ENCODE measurements at places on chromosomes 7 and 10.
A peak's percentile ranks its signal among the peaks of the same experiment; 100 is the strongest.

GRCh38 chr7:147513451-147513850, 1077.1 kb upstream of the C7orf33 start:
- no peak for DNase-seq

GRCh38 chr7:100456562-100456961, 7.5 kb downstream of the SPACDR start:
- no peak for DNase-seq

DNA sequence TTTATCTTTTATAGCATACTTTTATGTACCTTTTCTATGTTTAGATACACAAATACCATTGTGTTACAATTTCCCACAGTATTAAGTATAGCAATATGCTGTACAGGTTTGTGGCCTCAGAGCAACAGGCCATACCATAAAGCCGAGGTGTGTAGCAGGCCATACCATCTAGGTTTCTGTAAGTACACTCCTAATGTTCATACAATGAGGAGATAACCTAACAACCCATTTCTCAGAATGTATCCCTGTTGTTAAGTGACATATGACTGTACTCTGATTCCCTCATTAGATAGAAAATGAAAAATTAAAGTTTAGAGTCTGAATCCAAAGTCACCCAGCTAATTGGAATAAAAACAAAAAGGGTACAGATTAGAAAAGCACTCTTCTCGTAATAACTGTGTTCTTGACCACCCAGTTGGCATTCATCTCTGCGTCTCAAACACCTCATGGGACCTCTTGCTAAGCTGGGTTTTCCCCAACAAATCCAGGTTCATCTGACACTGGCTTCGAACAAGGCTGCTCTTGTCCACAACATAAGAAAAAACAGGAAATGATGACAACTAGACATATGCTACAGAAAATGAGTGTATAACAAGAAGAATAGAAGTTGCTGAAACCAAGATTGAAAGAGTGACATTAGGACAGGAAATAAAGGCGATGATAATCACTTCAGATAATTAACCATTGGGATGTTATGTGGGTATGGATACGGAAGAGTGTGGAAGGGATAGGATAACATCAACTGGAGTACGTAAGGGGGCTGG, 1.4 kb downstream of the NDUFB8 start:
- no peak for DNase-seq

DNA sequence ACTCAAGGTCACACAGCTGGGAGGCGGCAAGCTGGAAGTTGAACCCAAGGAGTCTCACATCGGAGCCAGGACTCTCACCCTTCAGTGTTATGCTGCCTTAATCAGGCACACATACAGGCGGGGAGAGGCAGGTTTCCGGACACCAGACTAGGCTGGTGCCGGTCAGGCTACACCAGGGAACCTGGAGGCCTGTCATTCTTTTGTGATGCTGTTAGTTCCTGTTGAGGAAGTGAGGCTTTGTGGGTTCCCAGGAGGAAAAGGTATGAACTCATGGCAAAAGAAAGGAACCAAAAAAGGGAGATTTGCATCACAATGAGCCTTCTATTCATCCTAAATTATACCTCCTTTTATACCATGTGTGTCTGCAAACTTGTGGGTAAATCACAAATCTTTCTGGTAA, 103.8 kb downstream of the TCF7L2 start:
- DNase-seq, result peak; percentile 25

GRCh38 chr10:7571981-7572380, 94.8 kb downstream of the ITIH5 start:
- no peak for DNase-seq

DNA sequence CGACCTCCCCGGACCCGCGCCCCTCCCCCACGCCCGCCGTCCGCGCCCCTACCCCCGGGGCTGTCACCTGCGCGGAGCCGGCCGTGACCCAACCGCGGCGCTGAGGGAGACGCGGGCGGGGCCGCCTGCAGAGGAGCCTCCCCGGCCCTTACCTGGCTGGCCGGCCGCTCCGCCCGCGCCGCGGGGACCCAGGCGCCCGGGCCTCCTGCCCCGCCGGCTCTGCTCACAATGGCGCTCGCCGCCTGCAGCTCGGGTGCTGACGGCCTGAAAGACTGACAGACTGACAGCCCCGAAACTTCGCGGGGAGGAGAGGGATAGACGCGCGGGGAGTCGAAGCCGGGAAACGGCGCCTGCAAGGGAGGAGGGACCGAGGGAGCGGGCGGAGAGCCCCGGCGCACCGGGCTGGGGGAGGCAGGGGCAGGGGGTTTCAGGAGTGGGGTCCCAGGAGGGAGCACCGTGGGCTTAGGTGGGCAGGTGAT, 393 bp downstream of the ZNF467 start:
- DNase-seq, result no peak

DNA sequence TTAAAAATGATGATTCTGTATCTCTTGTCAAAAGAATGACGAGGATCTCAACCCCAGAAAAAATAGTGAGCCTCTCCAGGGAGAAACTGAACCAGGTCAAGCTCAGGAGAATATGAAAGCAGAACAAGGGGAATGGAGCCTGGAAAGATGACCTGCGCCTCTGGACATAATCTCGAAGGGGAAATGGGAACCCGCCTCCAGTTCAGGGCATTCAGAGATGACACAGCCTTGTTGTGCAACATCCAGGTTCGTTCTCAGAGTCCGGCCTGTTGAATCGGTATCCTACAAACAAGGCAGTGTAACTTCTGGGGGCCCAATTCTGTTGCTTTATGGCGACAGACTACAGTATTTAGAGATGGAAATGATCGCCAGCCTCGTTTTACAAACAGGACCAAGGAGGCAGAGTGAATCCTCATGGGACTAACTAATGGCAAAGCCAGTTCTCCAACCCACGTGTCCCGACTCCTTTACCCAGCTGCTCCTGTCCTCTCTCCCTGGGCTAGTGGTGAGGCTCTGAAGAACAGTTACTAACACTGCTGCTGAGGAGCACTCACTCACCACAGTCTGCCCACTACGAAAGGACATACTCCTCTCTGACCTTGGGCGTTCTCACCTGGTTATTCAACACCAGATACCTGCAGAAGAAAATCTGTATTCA, 67.6 kb downstream of the JAZF1 start:
- peak; percentile 47 for DNase-seq

GRCh38 chr7:113086431-113086888, at the start of gene GPR85:
Gene GPR85 (minus strand): TSS chr7:113086827. CDS start chr7:113084721, 2,106 bp downstream.
- peak; percentile 74 for DNase-seq

DNA sequence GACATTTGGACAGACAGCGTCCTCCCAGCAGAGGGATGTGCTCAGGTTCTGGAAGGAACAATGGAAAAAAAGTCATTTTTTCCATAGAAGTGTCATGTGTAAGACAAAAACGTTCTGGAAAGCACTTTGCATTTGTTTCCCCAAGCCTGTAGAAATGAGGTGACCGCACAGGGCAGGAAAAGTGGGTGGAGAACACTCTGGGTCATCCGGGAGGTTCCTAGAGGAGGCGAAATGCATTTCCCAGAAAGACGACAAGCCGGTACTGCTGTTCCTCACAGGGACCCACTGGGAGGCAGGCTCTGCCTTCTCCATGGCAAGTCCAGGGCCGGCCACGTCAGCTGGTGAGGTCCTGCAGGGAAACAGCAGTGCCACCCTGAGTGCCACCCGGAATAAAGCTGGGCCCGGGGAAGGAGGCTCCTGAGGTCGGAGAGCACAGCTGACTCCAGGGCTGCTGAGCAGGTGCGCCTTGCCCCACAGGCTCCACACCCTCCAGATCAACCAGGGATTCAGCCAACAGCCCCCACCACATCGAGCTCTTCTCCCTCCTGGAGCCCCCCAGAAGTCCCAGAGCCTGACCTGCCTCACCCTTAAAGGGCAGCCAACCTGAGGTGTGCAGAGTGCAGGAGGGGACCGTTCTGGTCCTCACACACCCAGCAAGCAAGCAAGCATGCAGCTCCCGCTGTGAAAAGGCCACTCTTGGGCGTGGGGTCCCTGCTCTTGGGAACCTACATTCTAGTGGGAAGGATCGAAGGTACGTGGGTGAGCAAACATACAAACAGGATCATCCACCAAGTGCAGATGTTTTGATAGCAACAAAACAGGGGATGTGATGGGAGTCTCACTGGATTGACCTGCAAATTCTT, 28.8 kb upstream of the INPP5A start:
- DNase-seq, result no peak

GRCh38 chr7:45215601-45216062, 58.0 kb downstream of the RAMP3 start:
- DNase-seq, result no peak

DNA sequence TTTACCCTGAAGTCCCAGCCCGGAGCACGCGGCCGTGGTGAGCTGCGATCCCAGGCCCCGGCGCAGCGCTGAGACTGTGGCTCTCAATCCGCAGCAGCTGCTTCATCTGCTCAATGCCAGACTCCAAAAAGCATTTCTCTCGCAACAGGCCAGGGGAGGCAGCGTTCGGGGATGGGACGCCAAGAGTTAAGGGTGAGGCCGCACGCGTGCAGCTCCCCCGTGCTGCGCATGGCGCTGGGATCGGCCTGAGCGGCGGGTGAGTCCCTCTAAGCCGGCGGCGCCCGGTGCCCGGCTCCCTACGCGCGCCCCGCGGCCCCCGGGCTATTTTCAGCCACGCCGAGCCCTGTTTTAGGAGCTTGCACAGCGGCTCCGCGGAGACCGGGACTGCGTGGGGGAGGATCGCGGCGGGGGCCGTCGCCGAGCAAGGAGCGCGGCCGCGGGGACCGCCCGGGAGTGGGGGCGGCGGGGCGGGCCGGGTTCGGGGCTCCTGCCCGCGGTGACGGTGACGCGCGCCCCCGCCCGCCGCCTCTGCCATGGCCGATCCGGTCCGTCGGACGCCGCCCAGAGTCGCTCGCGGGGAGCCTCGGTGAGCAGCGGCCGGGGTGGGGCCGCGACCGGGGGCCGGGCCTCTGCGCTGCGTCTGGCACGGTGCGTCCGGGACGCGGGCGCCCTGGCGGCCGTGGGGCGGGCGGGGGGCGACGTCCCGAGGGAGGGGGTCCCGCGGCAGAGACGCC, 29.4 kb upstream of the JAKMIP3 start:
- no peak for DNase-seq

DNA sequence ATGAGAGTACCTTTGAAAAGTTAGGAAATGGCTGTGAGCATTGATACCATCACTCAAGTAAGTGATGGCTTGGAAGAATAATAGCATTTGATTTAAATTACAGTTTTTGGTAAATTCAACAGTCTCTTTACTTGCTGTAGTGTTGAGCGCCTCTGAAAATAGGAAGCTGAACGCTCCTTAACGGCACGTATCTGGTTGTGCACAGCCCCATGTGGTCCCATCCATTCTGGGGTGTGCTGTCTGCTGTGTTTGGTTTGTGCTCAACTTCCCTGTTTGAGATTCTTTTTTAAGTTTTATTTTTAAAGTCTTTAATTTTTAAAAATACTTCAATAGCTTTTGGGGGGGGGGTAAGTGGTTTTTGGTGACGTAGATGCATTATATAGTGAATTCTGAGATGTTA, 51.5 kb downstream of the DNAJB6 start:
- DNase-seq, result no peak

Data from fibroblast of the aortic adventitia (primary cell).